GM04503 (cell line): ENCODE measurements at places on chromosomes 13 and 19.
A peak's percentile ranks its signal among the peaks of the same experiment; 100 is the strongest.

DNA sequence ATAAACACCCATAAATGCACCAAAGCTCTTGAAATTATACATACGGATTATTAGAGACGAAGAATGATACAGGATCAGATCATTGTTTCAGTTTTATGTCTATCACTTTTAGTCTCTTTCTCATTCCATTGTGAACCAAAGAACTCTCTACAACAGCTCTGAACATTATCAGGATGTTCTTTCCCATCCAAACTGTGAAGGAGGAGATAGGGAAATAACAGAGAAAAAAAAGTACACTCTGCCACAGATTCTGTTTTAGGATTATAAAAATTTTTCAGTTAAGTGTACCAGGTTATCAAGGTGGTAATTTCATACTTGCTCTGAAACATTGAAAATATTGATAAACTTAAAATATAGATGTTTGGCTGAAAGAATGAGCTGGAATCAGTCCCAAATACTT lies 270.9 kb downstream of the MZT1 start:
- no peak for DNase-seq

GRCh38 chr13:76222511-76222910 lies 586.4 kb downstream of the LMO7 start:
- DNase-seq: no peak

GRCh38 chr19:38849147-38849859 lies 483 bp downstream of the HNRNPL start:
- peak; percentile 54 for DNase-seq

DNA sequence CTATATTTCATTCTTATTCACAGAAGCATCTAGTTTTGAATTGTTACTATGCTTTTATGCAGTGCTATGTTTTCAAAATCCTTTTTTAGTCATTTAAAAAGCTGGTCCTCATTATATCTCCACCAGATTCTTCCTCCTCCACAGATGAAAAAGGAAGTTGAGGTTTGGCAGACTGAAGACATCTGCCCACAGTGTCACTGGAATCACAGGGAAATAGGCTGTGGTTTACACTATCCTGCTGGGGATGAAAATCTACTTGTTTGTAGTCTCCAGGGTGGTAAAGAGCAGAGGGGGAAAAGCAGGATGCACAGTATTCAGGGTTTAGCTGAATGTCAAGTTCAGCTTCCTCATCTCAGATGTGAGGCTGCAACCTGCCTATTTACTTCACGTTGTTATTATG lies 351.2 kb downstream of the DNAJC15 start:
- peak; percentile 54 for DNase-seq

- DNase-seq: no peak
Observed at GRCh38 chr19:52188822-52189734, 774 bp upstream of the PPP2R1A start.

DNA sequence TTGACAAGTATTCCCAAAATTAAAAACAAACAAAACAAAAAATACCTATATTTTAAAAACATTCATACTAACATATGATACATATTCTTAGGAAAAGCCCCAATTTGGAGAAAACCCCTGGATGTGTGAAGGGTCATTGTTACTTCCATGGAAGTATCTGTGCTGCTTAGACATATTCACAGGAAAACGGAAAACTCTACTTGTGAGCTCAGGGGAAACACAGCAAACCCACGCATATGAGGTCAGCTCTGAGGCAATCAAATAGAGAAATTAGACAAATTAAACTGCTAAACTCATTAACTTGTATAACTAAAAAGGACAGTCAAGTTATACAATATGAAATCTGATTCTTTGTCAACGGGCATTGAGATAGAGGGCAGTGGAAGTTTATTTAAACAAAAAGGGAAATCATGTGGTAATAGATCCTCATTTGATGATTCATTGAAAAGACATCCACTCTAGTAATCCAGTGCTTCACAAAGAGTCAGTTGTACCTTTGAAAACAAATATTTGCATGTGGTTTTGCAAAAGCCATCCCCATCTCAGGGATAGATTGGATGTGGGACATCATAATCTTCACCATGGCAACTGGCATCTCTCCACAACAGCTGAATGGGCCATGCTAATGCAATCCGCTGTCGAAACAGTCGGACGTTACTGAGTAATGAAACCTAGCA lies 423.4 kb downstream of the ITGBL1 start:
- DNase-seq: peak; percentile 5

GRCh38 chr19:32352241-32352630 lies 6.8 kb downstream of the ZNF507 start:
- no peak for DNase-seq

DNA sequence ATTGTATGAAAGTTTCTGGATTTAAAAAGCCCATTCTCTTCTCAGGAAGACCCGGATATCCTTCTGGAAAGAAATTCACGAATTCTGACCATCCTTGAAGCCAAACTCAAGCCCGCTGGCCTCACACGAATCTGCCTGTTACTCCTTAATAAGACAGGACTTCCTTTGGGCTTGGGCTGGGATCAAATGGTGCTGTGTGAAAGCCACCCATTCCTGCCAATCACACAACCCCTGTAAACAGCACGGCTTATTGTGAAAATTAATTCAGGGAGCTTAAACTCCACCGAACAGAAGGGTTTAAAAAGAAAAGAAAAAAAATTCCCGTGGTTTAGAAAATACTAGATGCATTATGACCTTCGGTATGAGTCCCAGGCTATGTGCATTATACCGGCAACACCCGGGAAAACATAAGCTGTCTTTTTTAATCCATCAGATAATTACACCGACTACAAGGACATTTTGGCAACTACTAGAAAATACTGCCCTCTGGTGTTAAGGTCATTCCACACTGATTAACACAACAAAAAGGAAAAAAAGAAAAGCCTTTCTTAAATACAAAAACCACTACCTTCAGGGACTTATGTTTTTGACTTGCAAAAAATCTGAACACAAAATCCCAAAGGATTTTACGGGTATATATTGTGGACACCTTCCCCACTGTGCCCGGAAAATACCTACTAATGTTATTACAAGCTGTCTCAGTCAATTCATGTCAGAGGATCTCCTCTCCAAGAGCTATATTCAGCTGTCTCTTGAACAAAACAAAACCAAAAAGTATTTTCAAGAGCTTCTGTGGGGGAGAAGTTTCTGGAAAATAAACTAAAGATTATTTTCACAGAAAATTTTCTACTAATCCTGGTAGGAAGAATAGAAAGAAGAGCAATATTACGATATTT lies 76.0 kb upstream of the LSM14A start:
- no peak for DNase-seq

GRCh38 chr13:44146138-44146537 lies 227.5 kb upstream of the SERP2 start:
- DNase-seq: no peak

DNA sequence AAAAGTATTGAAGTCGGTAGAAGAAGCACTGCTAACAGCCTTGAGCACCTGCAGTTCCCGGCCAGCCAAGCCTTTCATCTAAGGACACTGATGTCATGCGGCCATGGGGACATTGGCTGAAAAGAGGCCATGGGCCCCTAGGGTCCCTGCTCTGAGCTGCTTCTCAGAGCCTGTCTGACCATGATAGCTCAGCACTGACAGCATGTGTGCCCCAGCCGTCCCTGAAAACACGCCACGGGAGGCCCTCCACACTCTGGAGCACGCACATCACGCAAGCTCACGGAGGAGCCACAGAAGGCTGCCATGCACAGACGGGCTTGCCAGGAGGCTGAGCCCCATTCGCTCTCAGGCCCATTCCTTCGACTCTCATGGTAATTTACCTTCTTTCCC lies 51.8 kb downstream of the MLLT1 start:
- DNase-seq: no peak
